Osteoblast (primary cell): ENCODE measurements at places on chromosomes 1 and 21. TPM values are rescaled to one million over a fixed set of nuclear protein-coding genes. Genes with fewer than 3 reads are reported as not detected.

Gene KAZN
- 9.0 and 10.3 TPM in 2 replicates for total RNA-seq

Gene BSND
- total RNA-seq = not detected in 2 replicates

Gene DNAJC6
- total RNA-seq = 10.5 and 11.8 TPM in 2 replicates

Gene GLUL
- total RNA-seq = 219 and 259 TPM in 2 replicates

Gene HOOK1
- not detected in 2 replicates for total RNA-seq

Gene S100A3
- 4.4 and 7.6 TPM in 2 replicates for total RNA-seq

Gene B3GALT2
- total RNA-seq = 2.1 and 2.2 TPM in 2 replicates

Gene ANGPTL1
- 12.1 and 15.6 TPM in 2 replicates for total RNA-seq

Gene BCL2L15
- 0.29 and 0.36 TPM in 2 replicates for total RNA-seq

DNA sequence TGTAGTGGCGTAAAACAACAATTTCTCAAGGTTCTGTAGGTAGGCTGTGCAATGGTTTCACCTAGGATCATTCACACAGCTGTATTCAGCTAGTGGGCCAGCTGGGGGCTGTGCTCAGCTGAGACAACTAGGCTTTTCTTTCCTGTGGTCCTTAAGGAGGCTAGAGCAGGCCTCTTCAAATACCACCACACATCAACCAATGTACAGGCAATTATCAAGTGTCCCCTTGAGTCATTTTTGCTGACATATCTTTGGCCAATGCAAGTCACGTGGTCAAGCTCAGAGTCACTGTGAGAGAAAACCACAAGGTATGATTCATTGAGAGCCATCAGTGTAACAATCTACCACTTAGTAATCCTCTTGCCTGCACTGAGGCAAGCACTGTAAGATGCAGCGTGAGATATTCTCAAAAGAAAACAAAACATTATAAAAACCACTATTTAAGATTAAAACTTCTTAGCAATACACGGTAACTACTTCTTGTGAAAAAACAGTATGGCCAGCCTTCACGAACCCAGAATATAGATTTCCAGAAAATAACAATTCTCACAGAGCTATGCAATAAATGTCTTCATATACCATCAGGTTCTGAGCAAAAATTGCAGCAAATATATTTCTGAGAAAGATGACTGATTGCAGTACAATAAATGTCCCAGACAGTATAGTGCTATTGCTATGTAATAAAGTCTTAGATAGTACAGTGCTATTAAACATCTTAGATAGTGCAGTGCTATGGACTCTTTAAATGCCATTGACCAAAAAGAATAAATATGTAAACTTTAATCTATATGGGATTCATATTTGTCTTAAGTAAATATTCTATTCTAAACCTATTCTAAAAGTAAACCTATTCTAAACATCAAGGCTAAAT lies 55.3 kb downstream of the NME7 start:
- peak; percentile 87 for DNase-seq

DNA sequence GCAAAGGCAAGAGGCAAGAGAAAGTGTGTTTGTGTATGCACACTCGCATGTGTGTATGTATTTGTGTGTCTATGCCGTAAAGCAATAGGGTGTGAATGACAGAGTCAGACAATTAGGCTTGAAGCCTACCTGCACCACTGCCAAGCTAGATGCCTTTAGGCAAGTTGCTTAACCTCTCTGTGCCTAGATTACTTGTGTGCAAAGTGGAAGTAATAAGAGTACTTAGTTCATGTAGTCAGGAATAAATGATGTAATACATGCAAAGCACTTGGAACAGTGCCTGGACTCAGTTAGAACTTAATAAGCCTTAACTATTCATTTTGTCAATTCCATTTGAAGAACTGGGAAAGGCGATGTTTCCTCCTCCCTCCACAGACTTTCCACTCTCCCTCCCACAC lies 31.7 kb downstream of the LAMB3 start:
- DNase-seq = no peak

DNA sequence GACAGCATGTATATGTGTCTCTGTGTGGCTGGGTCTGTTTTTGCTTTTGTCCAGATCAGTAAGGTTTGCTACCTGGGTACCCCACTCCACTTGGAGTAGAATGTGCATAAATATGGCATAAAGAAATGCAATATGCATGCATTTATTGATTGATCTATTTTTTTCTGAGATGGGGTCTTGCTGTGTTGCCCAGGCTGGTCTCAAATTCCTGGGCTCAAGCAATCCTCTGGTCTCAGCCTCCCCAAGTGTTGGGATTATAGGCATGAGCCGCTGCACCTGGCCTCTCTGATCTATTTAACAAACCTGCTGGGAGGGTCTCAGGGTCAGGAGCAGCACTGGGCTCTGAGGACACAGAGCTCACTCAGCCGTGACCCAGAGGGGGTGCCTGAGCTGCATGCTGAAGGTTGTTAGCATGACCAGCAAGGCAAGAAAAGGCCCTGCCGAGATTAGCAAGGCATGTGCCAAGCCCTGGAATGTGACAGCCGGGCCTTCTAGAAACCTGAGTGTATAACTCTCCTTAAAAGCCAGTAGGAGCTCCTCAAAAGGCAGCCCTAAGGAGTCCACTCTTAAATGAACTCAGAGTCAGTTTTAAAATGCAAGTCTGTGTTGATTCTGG lies 22.5 kb downstream of the PCSK9 start:
- peak; percentile 51 for DNase-seq

DNA sequence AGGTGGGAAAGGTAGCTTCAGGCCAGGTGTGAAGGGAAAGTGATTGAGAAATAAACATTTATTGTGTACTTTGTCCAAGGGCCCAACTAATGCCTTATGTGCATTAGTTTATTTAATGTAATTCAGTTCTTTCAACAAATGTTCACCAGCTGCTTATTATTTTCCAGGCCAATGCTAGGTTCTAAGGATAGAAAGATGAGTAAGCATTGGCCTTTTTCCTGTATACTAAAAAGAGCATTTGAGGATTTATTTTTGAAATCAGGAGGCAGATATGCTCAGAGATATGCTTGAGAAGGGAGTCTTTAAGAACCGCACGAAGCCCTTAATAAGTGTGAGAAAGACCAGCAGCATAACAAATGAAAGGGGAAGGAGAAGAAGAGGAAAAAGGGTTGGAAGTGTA lies 32.0 kb downstream of the CLCA1 start:
- no peak for DNase-seq

- DNase-seq = peak; percentile 50
Observed at GRCh38 chr1:160077486-160077885, 3.9 kb upstream of the KCNJ9 start.

DNA sequence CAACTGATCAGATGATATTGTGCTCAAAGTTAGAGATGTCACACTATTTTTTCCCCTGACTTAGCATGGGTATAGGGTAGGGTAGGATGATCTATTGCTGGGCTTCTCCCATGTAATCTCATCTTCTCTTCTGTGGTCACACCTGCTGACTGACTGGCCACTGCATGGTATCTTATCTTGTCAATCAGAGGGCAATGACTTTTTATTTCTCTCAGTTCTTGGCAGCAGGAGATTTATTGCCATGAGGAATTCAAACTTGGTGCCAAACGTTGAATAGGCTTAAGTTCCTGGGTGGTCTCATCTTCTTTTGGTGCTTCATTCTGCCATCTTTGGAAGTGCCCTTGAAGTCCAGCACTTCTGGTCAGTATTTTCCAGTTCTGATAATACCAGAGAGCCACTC lies 226.4 kb upstream of the POGK start:
- no peak for DNase-seq

DNA sequence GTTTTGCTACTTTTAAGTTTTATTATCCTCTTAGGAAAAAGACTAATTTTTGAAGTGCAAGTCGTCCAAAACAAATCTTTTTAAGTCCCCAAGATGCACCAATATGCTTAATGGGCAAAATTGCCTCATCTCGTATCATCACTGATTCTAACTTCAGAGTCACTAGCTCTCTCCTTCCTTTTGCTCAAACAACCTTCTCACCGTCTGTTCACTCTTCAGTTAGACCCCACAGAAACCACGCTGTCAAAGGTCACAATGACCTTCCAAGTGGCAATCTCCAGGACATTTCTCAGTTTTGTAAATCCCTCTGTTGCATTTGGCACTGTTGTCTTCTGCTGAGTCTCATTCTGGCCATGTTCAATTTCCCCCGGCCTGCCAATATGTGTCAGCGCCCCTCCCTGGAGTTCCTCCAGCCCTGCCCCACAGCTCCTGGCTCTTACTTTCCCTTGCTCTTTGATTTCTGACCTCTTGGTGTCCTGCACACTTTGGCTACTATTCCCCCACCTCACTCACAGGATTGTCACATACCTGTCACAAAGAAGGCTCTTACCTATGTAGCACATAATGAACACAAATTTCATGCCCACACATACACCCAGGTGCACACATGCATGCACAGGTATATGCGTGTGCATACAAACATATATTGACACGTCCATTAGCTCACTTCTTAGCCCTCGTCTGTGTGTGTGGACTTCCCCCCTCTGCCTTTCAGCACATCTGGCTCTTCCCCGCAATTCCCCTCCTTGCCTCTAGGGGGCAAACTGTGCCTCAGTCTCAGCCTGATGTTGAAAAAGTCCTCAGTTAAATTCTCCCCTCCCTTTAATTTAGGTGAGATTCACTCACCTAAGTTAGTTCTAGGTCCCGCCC lies 354.0 kb upstream of the DUSP10 start:
- DNase-seq = no peak

DNA sequence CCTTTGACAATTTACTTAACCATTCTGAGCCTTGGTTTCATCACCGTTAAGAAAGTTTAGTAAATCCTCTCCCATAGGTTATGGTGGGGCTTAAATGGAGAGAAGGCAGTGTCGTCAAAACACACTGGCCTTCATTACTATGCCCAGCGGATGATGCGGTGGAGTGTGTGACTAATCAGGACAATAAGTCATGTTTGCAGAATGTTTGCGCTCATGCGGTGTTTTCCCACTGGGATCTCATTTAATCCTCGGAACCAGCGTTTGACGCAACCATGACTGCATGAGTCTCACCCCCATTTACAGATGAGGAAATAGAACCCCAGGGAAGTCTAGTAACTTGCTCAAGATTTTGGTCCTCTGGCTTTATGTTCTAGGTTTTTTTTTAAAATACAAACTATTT lies 17.5 kb downstream of the SLC26A9 start:
- DNase-seq = peak; percentile 96

- DNase-seq = no peak
Observed at GRCh38 chr1:62962014-62962812, 178.3 kb downstream of the ATG4C start.

GRCh38 chr21:34526618-34527290 lies 14.7 kb upstream of the KCNE1 start:
- DNase-seq = peak; percentile 95

GRCh38 chr1:56188855-56189254 lies 390.5 kb downstream of the PLPP3 start:
- DNase-seq = no peak

DNA sequence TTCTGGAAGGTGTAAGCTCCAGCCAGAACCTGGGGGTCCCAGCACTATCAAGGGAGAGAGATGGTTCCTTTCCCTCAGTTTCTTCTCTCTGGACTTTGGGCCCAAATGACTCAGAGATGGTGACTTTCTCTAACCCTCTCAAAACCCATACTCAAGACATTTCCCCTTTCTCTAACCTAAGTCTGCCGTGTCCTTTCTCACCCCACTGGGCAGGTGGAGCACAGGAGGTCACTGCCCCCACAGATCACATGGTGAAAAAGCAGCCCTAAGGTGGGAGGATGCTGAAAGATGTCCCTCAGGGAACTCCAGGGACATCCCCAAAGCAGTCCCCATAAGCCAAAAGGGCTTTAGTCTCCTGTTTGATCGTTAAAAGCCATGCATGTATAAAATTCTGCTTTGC lies 173.7 kb downstream of the HIVEP3 start:
- no peak for DNase-seq
